KBM-7 (cell line): ENCODE measurements at places on chromosomes 4 and X.

GRCh38 chr4:110268352-110268751, 69.9 kb upstream of the ELOVL6 start:
- no peak for DNase-seq

DNA sequence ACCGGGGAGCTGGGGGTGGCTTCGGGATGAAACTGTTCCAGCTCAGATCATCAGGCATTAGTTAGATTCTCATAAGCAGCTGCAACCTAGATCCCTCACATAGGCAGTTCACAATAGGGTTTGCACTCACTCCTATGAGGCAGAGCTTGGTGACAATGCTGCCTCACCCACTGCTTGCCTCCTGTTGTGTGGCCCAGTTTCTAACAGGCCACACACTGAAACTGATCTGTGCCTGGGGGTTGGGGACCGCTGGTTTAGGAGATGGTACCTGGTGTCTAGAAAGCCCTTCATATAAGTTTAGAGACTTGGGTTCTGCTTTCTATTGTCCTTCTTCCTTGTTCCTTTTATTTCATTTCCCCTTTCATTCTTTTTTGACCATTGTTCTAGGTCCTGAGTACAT, 234.2 kb downstream of the FRAS1 start:
- no peak for DNase-seq

DNA sequence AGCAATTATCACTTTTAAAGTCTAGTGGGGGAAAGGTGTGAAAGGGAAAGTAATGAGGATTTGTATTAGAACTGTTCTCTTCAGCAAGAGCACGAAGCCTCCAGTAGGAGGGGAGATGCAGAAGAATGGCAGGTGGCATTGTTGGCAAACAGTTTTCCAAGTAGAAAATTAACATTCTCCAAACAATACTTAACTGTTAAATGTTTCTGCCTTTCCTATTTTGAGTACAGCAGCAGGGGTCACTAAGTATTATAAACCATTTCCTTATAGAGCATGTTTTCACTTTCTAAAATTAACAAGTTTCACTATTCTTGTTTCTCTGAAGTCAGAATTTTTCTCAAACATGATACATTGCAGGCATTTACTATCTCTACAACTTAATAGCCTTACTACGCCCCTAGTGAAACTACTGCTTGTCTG, 58.7 kb downstream of the LEF1 start:
- DNase-seq = no peak

DNA sequence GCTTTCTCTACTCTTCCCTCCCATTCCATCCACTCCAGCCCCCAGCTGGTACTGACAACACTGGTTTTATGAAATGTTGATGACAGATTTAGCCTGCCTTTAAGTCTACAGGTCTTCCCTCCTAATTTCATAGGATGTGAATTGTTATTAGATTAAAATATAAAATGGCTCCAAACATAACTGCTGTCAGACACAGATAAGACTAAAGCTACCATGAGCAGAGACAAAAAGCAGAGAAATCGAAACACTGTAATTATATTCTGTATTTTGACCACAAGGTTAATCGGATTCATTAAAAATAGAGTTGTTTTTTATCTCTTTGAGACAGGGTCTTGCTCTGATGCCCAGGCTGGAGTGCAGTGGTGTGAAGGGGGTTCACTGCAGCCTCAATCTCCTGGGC, 28.3 kb downstream of the SEC24D start:
- DNase-seq = no peak
